NCI-H1092 treated with DMSO at 0.1 percent for 48 hours (cell line): ENCODE measurements at places on chromosomes 3 and 15.
A peak's percentile ranks its signal among the peaks of the same experiment; 100 is the strongest.

GRCh38 chr3:184676927-184677326 is 34.9 kb downstream of the MAGEF1 start:
- no peak for DNase-seq

GRCh38 chr3:34024447-34025240 is 226.2 kb downstream of the PDCD6IP start:
- DNase-seq: no peak

DNA sequence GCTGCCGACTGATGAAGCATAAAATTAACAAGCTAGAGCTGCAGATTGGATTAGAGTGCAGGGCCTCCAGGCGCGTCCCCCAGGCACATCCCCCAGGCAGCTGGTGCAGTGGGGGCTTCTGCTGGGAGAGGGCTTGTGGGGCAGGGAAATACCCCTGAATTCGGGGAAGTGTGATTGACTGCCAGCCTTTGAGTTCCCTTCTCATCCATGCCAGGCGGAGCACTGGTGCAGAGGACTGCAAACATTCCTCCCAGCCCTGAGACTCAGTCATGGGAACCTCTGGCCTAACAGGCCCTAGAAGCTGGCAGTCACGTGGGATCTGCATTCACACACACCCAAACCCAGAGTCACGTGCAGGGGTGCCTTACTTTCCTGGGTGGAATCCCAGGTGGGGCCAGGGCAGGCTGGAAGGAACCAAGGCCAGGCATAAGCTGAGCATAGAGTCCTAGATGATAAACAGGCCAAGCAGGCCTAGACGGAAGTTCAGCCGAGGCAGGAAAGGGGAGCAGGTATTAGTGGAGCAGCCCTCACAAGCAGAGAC is 46.2 kb upstream of the SEC22A start:
- DNase-seq: no peak

- no peak for DNase-seq
Measured at GRCh38 chr15:92124657-92125010, 269.0 kb upstream of the ST8SIA2 start.

DNA sequence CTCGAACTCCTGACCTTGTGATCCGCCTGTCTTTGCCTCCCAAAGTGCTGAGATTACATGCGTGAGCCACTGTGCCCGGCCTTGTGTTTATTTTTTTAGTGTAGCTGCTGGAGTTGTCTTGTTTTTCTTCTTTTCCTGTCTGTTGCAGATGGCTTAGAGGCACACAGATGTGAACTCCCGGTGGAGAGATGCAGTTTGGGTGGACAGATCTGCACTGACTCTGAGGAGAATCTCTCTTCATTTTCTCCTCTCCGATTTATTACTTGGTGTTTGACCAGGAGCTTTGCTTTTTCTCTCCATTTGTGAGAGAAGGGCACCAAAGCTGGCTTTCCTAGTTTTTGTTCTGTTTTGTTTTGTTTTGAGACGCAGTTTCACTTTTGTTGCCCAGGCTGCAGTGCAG is 62.7 kb downstream of the USP13 start:
- DNase-seq: no peak

DNA sequence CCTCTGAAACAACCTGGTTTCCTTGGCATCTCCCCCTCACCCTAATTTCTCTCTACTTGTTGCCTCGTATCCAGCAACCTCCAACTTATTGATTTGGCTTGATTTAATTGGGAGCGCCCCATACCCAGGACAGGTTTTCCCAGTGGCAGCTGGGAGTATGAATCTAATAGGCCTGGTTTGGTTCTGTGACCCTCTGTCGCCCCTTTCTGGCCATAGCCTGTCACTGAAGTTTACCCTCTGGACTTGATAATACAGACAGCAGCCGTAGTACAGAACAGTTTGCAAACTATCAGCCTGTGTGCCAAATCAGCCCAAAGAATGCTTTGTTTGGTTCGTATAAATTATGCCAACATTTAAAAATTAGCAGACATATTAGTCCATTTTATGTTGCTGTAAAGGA is 525.1 kb upstream of the GOLIM4 start:
- DNase-seq: peak; percentile 54

GRCh38 chr3:66121318-66121717 is 82.6 kb upstream of the MAGI1 start:
- DNase-seq: no peak

DNA sequence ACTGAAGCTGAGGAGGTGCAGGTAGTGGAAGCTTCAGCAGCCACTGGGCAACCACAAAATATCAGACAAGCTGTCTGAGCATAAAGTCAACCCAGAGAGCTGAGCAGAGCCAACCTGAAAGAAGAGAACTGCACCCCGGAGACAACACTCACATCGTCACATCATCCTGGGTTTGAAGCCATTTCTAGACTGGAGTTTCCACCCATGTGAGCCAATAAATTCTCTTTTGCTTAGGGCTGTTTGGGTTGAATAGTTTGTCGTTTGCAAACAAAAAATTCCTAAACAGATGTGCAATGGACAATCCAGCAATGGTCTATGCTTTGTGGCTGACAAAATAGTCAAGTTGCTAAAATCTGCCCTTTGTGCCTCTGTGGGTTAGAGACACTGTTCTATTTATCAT is 15.3 kb upstream of the RAD18 start:
- DNase-seq: no peak

- no peak for DNase-seq
Measured at GRCh38 chr15:70319466-70319865, 221.7 kb upstream of the TLE3 start.

- DNase-seq: no peak
Measured at GRCh38 chr3:136513367-136513766, 238.8 kb downstream of the STAG1 start.

GRCh38 chr3:119211193-119211592 is 29.5 kb downstream of the B4GALT4 start:
- DNase-seq: no peak

DNA sequence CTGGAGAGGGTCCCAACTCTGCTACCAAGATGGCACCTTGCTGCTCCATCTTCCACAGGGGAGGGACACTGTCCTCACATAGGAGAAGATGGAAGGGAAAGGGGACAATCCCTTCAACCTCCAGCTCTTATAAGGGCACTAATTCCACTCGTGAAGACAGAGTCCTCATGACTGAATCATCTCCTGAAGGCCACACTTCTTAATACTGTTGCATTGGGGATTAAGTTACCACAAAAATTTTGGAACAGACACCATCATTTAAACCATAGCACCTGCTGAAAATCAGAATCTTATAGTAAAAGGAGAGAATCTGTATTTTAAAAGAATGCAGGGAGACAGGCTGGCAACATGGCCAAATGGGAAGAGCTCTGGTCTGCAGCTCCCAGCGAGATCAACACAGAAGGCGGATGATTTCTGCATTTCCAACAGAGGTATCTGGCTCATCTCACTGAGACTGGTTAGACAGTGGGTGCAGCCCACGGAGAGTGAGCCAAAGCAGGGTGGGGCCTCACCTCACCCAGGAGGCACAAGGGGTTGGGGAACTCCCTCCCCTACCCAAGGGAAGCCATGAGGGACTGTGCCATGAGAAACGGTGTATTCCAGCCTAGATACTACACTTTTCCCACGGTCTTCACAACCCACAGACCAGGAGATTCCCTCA is 69.4 kb upstream of the LIPC start:
- no peak for DNase-seq

- DNase-seq: no peak
Measured at GRCh38 chr15:67613211-67613610, 70.7 kb downstream of the MAP2K5 start.

DNA sequence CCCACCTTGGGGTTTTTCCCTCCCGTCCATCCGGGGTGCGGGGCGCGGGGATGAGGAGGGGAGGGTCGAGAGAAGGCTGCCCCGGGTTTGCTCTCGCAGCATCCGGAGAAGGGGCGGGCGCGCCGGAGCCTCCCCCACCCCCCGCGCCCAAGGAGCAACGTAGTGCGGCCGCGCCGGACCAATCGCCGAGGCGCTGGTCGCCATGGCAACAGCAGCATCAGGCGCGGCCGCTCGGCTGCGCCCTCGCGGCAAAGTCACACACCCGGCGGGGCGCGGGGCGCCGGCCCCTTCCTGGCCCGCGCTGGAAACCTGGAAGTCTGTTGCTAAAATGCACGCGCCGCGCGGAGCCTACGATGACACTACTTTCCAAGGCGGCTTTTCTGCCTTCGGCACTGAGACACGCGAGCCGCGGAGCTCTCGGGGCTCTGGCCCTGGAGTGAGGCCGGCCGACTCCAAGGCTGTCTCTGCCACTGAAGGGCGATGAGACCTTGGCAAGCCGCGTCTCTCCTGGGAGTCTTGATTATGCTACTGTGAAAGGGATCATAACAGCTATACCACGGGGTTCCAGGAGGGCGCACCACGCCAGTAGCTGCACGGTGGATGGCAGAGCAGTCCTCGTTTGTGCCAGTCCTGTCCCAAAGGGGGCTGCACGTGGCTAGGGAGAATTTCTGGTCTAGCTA is at the start of gene IQSEC1:
Gene IQSEC1 (minus strand): TSS at position 104 of the 680 bp plus-strand sequence. CDS start 415 bp downstream, outside the sequence.
- peak; percentile 80 for DNase-seq

GRCh38 chr15:40845036-40845435 is 1.2 kb downstream of the SPINT1 start:
- DNase-seq: no peak

DNA sequence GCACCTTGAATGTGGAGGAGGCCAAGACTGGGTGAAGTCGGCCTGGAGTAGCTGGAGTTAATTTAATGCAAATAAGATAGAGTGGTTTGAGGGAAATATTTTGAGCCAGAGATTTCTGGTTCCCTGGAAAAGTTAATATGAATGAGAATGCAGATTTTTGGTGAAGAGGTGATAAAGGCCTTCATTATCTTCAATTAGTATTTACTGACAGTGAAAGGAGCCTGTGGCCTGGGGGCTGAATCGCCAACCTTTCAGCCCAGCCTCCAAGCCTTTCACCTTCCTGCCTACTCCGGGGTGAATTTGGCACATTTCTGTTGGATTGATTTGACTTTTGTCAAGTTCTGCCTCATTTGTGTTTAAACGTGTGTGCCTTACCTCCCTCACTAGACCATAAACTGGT is 147.8 kb downstream of the SOX2 start:
- DNase-seq: no peak

- DNase-seq: no peak
Measured at GRCh38 chr3:153090973-153091372, 71.1 kb upstream of the RAP2B start.

- no peak for DNase-seq
Measured at GRCh38 chr15:82611348-82611747, 35.8 kb downstream of the CPEB1 start.

DNA sequence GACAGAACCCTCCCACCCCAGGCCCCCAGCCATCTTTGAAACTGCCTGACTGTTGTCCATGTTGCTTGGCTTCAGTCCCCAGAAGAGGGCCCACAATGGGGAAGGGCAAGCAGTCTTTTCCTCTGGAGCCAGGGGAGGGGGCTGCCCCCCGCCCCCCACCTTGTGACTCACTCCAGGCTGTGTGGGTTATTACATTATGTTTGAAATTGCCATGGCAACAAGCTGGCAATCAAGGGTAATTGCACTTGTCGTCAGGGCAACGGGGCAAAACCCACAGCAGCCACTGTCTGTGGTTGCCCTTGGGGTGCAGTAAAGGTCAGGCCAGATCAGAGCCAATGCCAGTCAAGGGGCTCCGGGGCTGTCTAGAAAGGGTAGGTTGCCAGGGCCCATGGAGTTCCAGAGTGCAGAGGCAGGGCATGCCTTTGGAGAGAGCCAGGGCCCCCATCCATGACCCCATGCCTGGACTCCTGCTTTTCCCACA is 3.1 kb upstream of the CAMKV start:
- DNase-seq: no peak

- no peak for DNase-seq
Measured at GRCh38 chr15:55297315-55297714, 7.7 kb upstream of the RAB27A start.

GRCh38 chr3:141540531-141540930 is 53.7 kb downstream of the RASA2 start:
- no peak for DNase-seq

DNA sequence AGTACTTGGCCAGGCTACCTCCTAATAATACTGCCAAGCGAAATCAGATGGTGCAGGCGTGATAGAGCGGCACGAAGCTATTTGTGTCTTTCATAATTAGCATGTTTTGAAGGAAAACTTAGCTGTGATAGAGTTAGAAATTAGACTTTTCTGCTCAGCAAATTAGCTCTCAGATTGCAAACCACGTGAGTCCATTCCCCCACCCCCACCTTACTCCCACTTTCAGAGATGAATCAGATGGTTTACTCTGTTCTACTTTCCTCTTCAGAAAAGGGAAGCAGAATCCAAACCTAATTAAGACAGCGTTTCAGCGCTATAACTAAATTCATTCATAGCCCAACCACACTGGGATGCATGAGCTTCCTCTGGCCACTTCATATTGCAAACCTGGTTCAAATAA is 214.6 kb downstream of the SLCO3A1 start:
- no peak for DNase-seq

GRCh38 chr15:81025721-81026370 is 25.1 kb downstream of the TLNRD1 start:
- DNase-seq: no peak

DNA sequence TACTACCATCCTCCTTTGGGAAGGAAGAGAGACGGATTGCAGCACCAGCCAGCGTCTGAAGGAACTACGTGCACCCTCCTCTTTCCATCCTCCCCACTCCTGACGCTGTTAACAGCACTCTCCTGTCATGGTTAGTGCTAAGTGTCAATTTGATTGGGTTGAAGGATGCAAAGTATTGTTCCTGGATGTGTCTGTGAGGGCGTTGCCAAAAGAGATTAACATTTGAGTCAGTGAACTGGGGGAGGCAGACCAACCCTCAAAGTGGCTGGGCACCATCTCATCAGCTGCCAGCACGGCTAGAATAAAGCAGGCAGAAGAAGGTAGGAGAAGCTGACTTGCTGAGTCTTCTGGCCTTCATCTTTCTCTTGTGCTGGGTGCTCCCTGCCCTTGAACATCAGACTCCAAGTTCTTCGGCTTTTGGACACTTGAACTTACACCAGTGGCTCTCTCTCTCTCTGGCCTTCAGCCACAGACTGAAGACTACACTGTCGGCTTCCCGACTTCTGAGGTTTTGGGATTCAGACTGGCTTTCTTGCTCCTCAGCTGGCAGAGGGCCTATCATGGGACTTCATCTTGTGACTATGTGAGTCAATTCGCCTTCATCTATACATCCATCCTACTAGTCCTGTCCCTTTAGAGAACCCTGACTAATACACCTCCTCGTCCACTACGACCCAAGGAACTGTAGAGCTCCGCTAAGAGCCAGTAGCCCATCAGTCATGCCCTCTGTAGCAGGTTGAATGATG is 128.2 kb upstream of the HES1 start:
- peak; percentile 11 for DNase-seq

GRCh38 chr3:10956986-10957385 is 35.6 kb upstream of the SLC6A1 start:
- no peak for DNase-seq

DNA sequence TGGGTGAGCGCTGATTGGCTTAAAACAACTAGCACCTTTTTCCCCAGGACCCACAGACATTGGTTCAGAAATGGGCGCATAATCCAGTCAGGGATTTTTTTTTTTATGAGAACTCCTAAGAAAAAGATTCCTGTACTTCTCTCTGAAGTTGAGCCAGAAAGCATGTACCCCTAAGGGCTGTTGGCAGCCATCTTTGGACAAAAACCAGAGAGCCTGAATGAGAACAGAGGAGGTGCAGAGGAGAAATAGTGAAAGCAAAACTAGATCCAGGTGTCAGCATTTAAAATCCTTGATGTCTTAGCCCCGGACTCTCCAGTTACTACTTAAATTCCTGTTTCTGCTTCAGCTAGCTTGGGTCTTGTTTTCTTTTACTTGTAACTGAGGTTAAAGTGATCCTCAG is 1.9 kb upstream of the SLC27A2 start:
- no peak for DNase-seq
